ENCODE measurements at places on chromosomes 1 and 21.

DNA sequence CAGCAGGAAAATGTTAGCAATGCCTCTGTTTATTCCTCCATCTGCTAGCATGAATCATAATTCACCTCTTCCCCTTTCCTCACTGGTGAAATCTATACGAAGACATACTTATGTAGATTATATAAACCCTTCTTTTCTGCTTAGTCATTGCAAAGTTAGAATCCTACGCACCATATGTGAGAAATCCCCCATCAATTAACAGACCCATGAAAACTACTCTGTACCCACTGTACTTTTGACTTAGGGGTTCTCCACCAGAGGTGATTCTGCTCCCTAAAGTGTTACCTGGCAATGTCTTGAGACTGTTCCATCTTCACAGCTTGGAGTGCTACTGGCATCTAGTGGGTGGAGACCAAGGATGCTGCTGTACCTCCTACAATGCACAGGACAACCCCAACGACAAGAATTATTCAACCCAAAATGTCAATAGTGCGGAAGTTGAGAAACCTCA, 49.6 kb upstream of the KCTD3 start:
- H3K27me3 ChIP-seq = no peaks in the 10 kb centered on the region
- H3K4me1 ChIP-seq = no peaks in the 10 kb centered on the region
- H3K27ac ChIP-seq = no peak overlapping the region

DNA sequence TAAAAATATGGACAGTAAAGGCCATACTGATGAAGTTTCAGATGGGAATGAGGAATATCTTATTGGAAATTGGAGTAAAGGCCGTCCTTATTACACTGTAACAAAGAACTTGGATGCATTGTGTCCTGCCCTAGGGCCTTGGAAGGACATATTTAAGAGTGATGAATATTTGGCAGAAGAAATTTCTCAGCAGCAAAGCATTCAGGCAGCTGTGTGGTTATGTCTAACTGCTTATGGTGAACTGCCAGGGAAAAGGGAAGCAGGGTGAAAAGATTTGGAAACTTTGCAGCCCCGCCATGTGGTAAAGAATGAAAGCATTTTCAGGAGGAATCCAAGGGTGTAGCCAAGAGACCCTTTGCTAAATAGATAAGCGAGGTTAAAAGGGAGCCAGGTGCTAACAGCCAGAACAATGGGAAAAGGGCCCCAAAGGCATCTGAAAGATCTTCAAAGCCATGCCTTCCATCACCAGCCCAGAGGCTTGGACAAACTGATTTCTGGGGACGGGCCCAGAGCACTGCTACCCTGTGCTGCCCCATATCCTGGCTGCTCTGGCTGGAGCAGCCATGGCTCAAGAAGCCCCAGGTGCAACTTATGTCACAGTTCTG, 200.0 kb downstream of the PTPRU start:
- no peaks in the 10 kb centered on the region for H3K4me1 ChIP-seq
- H3K36me3 ChIP-seq = no peaks in the 10 kb centered on the region
- H3K27ac ChIP-seq = no peak overlapping the region

DNA sequence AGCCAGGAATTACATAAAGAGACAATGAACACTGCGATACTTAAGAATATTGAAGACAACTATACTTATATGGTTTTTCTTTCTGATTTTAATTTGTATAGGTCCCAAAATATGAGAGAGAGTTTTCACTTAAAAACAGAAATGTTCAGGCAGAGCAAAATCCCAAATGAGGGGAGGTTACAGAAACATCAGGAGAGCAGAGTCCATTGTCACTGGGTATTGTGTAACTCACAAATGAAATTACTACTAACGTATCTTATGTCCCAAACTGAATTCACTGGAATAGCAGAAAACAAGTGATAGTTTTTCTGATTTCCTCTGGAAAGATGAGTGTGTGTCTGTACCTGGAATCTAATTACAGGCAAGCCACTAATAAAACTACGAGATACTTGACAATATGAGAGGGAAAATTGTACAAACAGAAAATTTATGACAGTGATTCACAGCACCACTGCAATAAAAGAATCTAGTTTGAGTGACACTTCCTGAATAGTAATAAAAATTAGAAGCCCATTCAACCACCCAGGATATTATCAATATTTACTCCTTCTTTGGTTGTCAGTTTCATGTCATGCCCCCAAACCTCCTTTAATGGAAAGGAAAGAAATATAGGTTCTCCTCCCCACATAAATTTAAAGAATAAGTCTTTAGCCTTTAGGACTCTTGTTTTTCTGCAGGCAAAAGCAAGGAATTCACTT, 522.6 kb downstream of the ADGRL2 start:
- H3K4me1 ChIP-seq = no peaks in the 10 kb centered on the region
- no peak overlapping the region for H3K27ac ChIP-seq
- no peak for DNase-seq

- no peaks in the 10 kb centered on the region for H3K36me3 ChIP-seq
- peak overlapping the region; percentile 22 for H3K4me3 ChIP-seq
- H3K4me1 ChIP-seq = peaks cover 27% of the 10 kb centered on the region
- H3K27me3 ChIP-seq = no peaks in the 10 kb centered on the region
Observed at GRCh38 chr21:42746593-42747275, 93.3 kb downstream of the PDE9A start.

GRCh38 chr1:34910425-34910824, 19.0 kb downstream of the DLGAP3 start:
- H3K4me3 ChIP-seq = no peak overlapping the region
- no peaks in the 10 kb centered on the region for H3K4me1 ChIP-seq
- no peak for DNase-seq
- H3K27ac ChIP-seq = no peak overlapping the region

DNA sequence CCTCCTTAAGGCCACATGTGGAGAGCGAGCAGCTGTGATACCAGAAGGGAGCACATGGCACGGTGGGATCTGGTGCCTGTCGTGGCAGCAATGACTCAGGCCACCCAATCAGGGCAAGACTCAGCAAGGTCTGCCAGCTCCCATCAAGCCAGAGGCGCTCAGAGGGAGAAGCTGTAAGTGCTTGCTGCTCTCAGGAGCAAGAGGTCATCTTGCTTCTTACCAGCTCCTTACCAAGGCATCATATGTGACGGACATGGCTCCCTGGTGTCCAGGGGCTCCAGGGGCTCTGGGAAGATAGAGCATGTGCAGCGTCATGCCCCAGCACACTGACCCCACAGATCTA, 72.9 kb downstream of the ITPKB start:
- peaks cover 74% of the 10 kb centered on the region for H3K4me1 ChIP-seq
- DNase-seq = no peak
- peaks cover under 1% of the 10 kb centered on the region for H3K36me3 ChIP-seq
- H3K27me3 ChIP-seq = no peaks in the 10 kb centered on the region
- H3K27ac ChIP-seq = peak overlapping the region; percentile 88

GRCh38 chr1:179206812-179207211, 22.7 kb downstream of the ABL2 start:
- no peak for DNase-seq
- no peak overlapping the region for H3K27ac ChIP-seq
- no peaks in the 10 kb centered on the region for H3K4me1 ChIP-seq
- H3K4me3 ChIP-seq = no peak overlapping the region

- H3K36me3 ChIP-seq = peaks cover 82% of the 10 kb centered on the region
- no peaks in the 10 kb centered on the region for H3K4me1 ChIP-seq
- no peak overlapping the region for H3K27ac ChIP-seq
Observed at GRCh38 chr1:169381162-169381561, 13.2 kb downstream of the BLZF1 start.

DNA sequence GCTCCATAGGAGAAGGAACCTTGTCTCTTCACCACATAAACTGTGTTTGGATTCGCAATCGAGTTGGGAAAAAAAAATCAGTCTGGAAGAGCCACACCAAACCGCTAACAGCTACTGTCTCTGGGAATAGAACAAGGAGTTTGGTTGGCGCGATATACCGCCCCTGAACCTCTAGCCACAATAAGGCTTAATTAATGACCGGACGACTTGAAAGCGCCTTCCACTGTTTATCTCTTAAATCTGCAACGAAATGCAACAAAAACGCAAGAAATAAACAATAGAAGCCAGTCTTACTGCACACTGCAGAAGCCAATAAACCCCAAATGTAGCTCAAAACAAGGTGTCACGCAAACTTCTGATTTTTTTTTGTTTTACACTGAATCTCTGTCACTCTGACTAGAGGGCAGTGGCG, 10.9 kb downstream of the BTBD19 start:
- H3K36me3 ChIP-seq = no peaks in the 10 kb centered on the region
- H3K27ac ChIP-seq = peak overlapping the region; percentile 100
- peak overlapping the region; percentile 76 for H3K4me3 ChIP-seq

DNA sequence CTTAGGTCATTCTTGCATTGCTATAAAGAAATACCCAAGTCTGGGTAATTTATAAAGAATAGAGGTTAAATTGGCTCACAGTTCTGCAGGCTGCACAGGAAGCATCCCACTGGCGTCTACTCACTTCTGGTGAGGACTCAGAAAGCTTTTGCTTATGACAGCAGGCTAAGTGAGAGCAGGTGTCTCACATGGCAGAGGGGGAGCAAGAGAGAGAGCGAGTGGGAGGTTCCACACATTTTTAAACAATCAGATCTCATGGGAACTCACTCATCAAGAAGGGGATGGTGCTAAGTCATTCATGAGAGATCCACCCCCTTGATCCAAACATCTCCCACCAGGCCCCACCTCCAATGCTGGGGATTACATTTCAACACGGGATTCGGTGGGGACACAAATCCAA, 13.6 kb upstream of the RGS4 start:
- H3K4me3 ChIP-seq = no peak overlapping the region
- H3K4me1 ChIP-seq = no peaks in the 10 kb centered on the region
- H3K36me3 ChIP-seq = no peaks in the 10 kb centered on the region
- H3K27ac ChIP-seq = no peak overlapping the region
- peaks cover 2% of the 10 kb centered on the region for H3K27me3 ChIP-seq
- DNase-seq = no peak

- no peak overlapping the region for H3K27ac ChIP-seq
- no peak overlapping the region for H3K4me3 ChIP-seq
- no peak for DNase-seq
- no peaks in the 10 kb centered on the region for H3K4me1 ChIP-seq
Observed at GRCh38 chr21:27454234-27454633, 487.3 kb upstream of the ADAMTS5 start.

- H3K27me3 ChIP-seq = peaks cover 2% of the 10 kb centered on the region
- H3K4me1 ChIP-seq = peaks cover 7% of the 10 kb centered on the region
- no peaks in the 10 kb centered on the region for H3K36me3 ChIP-seq
Observed at GRCh38 chr1:205447457-205448341, 8.1 kb downstream of the BLACAT1 start.

DNA sequence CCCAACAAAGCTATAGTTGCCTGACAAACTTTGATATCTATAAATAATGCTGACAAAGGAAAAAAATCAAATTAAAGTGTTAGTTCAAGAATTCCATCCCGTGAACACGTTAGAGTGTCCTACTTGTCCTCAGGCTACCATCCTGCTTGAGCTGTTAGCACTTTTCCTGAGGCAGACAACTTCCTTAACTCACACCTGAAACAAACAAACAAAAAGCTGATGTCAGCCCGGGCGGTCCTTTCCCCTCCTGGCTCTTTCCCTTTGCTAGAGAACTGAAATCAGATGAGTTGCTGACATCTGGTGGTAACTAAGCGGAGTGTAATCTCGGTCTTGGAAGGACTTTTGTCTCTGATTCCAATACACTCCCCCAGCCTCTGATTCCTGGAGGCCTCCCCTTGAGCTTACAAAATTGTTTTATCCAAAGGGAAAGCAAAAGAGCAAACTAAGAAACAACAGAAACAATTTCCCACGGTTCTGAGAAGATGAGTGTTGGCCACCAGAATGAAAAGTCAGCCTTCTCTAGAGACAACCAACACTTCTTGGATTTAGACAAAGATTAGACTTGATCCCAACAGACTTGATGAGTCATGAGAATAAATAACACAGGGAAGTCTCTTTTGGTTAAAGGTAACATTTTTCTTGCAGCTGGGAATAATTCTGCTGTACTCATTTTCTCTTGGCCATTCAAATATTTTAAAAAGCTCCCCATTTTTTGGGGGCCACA, 135.4 kb downstream of the PROX1 start:
- no peaks in the 10 kb centered on the region for H3K27me3 ChIP-seq
- DNase-seq = peak; percentile 67
- no peak overlapping the region for H3K27ac ChIP-seq
- H3K4me1 ChIP-seq = no peaks in the 10 kb centered on the region
- no peaks in the 10 kb centered on the region for H3K36me3 ChIP-seq

GRCh38 chr1:31830065-31830464, 14.2 kb upstream of the SPOCD1 start:
- H3K27ac ChIP-seq = no peak overlapping the region
- no peaks in the 10 kb centered on the region for H3K27me3 ChIP-seq
- no peak overlapping the region for H3K4me3 ChIP-seq
- H3K4me1 ChIP-seq = peaks cover 35% of the 10 kb centered on the region

- no peaks in the 10 kb centered on the region for H3K27me3 ChIP-seq
- peaks cover 52% of the 10 kb centered on the region for H3K4me1 ChIP-seq
- no peaks in the 10 kb centered on the region for H3K36me3 ChIP-seq
- DNase-seq = peak; percentile 32
- H3K4me3 ChIP-seq = no peak overlapping the region
Observed at GRCh38 chr1:114330451-114330983, 176.8 kb upstream of the SYT6 start.

Measured in natural killer cell (primary cell).